Stimulated activated CD4-positive, alpha-beta T cell treated with anti-CD3 and anti-CD28 coated beads, TNF-alpha, amount 100 ng/mL, for 24 hours (primary cell): ENCODE measurements at places on chromosomes 6 and 20.

DNA sequence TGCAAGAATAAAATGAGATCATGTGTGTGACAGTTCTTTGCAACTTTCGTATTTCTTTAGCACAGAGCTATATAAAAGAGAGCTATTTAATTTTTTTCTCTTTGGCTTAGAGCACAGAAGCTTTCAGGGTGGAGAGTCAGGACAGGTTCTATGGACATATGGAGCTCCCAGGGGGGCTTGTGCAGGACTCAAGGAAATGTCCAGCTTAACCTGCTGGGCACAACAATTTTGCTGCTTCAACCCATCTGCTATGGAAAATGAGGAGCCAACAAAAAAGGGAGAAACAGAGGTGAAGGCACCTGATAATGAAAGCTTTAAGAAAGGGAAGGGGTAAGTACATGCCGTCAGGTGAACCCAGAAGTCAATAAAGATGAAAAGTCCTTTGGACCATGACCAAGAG, 5.1 kb upstream of the SNAP25 start:
- DNase-seq, result no peak

GRCh38 chr20:59782986-59783640, 150.3 kb downstream of the SYCP2 start:
- DNase-seq, result no peak

GRCh38 chr20:53448426-53448825, 145.2 kb downstream of the ZNF217 start:
- no peak for DNase-seq

DNA sequence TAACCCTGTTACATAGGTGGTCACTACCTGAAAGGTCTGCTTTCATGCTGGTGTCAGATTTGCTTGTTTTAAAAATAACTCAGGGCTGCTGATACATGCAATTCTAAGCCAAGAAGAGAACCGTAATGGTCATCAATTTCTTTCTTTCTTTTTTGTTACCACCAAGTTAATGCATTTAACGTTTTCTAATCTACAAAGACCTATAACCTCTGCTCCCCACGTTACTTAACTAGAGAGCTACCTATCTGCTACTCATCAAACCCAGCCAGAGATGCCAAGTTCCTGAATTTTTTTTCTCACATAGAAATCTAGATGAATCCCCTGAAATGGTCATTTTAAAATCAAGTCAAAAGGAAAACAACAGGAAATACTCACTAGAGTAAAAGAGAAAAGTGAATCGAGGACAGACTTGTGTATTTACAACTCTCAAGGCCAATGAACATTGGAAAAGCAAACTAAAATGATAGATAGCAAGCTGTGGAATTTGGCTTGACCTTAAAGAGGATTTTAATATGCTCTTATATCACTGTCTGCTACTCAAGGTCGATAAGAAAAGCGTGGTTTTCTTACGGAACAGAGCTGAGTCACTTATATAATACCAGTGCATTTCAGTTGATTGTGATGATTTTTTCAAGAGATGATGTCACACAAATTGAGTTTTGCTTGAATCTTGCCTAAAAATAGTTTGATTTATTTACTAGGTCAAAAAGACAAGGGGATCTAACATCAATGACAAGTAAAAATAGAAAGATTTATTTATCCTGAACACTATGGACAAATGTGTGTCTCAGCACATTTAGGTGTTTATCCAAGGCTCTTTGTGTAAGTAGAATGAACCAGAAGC, 67.9 kb downstream of the SGK1 start:
- no peak for DNase-seq

- no peak for DNase-seq
Measured at GRCh38 chr6:145070791-145071190, 664.5 kb downstream of the EPM2A start.

DNA sequence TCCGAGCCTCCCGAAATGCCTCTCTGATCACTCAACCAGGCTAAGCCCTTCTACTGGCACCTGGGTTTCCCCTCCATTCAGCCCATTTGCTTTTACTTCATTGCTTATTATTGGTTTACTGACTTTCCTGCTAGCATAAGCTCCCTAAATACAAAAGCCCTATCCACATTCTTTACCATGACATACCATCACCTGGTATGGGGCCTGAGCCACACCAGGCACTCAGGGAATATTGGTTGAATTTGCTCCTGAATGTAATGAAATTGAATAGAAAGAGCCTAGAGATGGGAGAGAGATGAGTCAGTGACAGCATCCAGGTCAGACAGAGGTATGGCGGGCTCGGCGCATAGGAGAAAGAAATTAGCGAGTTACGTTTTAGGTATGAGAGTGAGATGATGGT, 120.0 kb downstream of the CD164 start:
- no peak for DNase-seq

- no peak for DNase-seq
Measured at GRCh38 chr6:148508401-148509041, 165.9 kb downstream of the SASH1 start.

DNA sequence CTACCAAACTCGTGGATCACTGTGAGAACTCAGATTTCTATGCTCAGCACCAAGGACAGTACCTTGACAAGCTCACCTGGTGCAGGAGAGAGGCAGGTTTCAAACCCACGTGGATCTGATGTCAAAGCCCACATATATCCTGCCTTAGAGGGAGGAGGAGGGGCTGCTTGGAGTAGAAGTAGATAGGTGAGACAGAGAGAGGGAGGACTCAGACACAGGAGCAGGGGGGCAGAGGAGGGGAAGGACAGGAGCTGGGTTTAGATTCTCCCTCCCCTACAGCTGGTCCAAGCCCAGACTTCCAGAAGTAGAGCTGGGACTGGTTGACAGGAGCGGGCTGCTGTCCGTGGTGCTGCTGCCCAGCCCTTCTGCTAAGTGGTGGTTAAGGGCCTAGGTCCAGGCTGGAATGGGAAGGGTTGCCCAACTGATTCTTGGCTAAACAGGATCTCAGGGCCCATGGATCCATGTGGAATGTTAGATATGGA, 77.5 kb downstream of the CDH22 start:
- no peak for DNase-seq

DNA sequence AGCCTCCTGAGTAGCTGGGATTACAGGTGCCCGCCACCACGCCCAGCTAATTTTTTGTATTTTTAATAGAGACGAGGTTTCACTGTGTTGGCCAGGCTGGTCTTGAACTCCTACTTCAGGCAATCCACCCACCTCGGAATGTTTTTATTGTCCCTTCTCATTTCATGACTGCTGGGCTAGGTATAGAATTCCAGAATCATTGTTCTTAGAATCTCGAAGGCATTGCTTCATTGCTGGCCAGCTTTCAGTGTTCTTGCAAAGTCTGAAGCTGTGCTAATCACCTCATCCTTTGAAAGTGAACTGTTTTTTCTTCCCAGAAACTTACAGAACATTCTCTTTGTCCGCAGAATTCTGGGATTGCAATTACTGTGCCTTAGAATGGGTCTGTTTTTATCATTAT, 49.0 kb downstream of the PTPN1 start:
- DNase-seq, result no peak

DNA sequence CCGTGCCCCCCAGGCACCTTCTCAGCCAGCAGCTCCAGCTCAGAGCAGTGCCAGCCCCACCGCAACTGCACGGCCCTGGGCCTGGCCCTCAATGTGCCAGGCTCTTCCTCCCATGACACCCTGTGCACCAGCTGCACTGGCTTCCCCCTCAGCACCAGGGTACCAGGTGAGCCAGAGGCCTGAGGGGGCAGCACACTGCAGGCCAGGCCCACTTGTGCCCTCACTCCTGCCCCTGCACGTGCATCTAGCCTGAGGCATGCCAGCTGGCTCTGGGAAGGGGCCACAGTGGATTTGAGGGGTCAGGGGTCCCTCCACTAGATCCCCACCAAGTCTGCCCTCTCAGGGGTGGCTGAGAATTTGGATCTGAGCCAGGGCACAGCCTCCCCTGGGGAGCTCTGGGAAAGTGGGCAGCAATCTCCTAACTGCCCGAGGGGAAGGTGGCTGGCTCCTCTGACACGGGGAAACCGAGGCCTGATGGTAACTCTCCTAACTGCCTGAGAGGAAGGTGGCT, 960 bp downstream of the TNFRSF6B start:
- DNase-seq, result no peak
